ENCODE measurements at places on chromosomes 1 and 21.

DNA sequence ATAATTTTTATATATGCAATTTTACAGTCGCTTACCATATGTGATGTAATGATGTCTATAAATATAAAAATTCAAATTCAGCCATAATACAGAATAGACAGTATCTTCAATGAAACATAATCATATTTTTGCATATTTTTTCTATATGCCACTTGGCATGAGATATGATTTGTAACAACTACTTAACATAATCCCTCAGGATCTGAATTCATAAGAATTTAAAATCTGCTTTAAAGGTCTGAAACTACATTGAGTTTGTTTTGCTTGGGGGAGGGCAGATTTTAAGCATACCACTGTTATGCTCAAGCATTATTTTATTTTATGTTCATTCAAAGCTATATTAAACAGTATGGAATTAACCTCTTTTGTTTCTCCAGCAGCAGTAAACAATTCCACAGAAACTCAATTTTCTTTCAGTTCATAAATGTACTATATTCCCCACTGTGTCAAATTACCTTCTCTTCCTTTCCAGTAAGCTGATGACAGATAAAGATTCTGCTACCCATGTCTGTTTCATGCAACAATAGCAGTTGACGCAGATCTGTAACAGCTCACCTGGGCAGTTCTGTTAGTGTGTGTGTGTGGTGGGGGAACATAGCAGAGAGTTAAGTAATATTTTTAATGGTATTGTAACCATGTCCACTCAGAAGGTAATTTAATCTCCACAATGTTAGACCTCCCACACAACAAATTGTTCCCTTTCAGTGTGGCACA is 224.8 kb downstream of the NTNG1 start:
- no peak for DNase-seq

DNA sequence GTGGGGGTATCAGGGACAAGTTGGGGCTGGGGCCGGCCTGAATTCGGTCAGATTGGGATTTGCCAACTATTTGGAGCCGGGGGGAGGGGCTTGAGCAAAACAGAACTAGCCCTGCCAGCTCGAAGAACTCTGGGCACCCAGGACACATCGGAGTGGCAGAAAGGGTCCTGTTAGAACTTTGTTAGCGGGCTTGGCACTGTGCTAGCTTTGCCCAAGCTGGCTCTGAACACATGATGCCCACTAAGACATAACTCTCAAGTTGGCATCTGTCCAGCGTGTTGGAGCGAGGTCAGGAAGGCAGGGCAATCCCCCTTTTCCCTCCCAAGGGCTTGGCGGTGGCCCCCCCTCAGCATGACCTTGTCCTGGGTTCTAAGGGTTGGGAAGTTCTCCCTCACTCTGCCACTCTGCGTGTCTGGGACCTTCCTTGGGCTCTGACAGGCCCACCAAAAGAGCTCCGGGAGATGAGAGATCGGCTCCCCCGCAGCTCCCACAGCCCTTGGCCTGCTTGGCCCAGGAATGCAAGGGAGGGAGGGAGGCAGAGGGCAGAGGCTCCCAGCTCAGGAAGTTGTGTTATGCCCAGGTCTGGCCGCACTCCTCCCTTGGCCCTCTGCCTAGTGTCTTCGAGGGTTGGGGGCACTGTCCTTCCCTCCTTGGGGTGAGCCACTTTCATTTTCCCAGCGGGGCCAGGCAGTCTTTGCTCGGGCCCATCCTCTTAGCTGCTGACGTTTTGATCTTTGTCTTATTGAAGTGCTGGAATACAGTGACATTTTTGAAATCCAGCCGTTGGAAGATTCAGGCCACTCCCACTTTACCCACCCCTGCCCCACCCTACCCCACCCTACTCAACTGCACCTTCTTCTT is 1.2 kb downstream of the LMNA start:
- peak; percentile 85 for DNase-seq

DNA sequence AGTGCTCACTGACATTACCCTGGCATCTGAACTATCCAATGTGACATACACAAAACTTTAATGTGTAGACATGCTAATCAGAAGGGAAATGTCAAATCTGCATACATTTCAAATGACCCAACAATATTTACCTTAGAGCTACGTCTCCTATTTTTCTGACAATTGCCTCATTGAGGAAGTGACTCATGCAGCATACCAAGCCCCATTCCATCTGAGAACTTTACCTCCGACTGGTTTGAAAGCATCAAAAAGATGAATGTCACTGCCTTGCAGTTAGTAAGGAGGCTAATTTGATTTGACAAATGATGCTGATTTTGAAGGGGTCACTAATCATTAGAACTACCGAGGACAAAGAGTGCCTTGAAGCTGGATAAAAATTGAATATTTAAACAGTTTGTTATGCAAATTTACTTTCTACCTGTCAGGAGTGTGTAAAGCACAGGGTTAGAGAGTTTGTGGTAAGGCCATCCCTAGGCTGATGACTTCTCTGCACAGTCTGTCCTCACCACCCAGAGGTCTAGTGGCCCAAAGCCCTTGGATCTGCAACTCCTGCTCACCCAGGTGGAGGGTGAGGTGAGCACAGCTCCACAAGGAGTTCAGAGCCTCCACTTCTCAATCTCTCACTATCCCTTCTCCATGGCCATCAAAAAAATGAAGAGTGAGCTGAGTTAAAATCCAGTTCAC is 500.3 kb upstream of the C1orf87 start:
- DNase-seq: peak; percentile 85

- DNase-seq: no peak
These were observed 64.0 kb downstream of the BACH1 start for GRCh38 chr21:29362758-29363157.

DNA sequence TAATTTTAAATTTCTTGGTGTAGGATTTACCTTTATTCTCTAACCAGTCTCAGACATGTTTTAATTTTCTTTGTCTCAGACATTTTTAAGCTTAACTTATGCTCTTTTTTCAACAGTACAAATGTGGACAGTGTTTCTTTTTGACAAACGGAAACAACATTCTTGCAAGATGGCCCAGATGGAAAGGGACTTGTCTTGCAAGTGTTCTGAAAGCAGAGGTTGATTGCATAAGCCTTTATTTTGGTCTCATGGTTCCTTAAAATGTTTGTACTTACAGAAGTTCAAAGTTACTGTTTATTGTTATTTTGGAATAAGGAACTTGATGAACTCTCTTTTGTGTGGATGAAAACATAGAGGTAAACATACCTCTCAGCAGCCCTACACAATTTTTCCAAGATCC is 22.9 kb downstream of the SMAP2 start:
- no peak for DNase-seq

- DNase-seq: peak; percentile 58
These were observed 24.5 kb upstream of the SLC9A1 start for GRCh38 chr1:27179379-27179778.

- DNase-seq: no peak
These were observed 32.2 kb downstream of the CXADR start for GRCh38 chr21:17545007-17545406.

DNA sequence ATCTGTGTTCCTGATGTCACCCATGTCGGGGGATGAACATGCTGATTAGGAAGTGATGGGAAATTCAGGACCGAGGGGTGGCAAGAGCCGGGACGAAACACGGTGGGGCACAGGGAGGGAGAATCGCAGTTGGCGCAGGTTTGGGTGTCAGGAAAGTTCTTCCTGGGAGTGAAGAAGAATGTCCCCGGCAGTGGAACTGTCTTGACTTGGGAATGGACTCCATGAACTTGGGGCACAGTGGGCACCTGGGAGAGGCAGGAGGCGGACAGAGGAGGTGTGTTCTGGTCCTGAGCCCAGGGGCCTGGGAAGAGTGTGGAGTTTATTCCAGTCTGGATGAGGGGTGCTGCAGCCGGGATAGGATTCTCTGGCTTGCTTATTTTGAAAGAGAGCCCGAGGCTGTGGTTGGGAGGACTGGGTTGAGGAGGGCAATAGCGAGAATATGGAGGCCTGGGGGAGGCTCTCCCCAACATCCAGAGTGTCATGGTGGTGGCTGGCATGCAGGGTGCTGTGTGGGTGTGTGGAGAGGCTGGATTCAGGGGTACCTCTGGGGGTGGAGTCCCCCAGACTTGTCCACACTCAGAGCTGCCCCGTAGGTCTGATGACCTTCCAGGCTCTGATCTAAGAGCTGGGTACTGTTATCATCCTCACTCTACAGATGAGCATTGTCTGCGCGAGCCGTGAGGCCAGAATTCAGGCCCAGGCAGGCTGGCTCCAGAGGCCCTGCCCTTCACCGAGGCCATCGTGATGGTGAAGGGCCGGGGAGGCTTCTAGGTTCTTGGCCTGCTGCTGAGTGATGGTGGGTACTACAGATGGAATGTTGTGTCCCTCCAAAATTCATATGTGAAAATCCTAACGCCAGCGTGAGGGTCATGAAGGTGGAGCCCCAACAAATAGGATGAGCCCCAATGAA is 274.5 kb upstream of the C1orf174 start:
- no peak for DNase-seq

DNA sequence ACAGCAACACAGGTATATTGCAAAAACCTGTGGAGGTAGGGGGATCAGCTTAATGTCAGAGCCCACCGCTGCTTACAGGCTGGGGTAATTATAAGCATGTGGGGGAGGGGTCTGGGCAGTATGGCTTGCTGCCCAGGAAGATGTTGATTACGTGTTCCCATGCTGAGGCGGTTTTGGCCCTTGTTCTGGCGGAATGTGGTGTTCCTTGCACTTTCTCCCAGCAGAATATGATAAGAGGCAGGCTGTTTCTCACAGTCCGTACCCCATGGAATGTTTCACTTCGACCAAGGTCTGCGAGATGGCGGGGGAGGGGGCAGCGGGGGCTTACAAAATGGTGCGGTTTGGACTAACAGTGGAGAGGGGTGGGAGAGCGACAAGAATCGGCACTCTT is 9.8 kb upstream of the HPCAL4 start:
- DNase-seq: peak; percentile 75

DNA sequence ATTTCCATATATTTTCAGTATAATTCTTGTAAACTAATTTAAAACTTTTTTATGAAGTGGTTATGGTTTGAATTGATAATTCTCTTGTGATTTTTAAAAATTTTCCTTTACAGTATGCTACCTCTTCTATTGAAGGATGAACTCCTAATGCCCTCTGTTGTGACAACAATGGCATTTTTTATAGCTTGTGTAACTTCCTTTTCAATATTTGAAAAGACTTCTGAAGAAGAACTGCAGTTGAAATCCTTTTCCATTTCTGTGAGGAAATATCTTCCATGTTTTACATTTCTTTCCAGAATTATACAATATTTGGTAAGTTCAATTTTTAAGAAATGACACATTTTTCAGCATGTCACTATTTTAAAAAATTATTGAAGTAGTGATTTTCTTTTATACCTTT is 61.4 kb downstream of the ALG6 start:
- DNase-seq: peak; percentile 39

- peak; percentile 5 for DNase-seq
These were observed 393.2 kb downstream of the COL11A1 start for GRCh38 chr1:102715150-102715549.

- no peak for DNase-seq
These were observed 8.1 kb downstream of the SLC44A3 start for GRCh38 chr1:94828251-94828650.

GRCh38 chr1:229142471-229142870 is 128.4 kb upstream of the RAB4A start:
- no peak for DNase-seq

DNA sequence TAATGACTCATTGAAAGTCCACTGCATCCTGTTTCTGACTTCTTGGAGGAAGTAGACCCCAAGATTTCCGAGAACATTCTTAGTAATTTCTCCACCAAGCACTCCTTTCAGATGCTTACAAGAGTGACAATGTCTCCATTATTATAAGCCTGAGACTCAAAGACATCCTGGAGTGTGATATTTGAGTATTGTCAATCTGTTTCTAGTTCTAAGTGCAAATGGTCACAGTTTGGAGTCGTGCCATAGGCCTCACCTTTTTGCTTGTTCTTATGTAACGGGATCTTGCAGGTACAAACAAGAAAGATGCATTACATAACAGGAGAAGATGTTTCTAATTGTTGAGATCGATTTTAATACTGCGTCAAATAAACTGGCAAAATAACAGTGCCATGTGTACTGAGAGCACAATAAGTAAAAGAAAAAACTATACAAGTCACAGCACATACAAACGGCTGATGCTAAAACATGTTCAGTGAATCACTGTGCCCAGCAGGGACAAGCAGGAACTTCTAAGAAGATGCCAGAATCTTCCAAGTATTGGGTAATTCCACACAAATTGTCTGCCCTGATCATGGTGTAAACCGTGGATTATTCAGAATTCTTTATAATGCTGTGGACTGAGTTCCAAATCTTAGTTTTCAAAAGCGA is 54.1 kb downstream of the CD2 start:
- DNase-seq: no peak

GRCh38 chr21:26047279-26047967 is 123.1 kb downstream of the APP start:
- no peak for DNase-seq

DNA sequence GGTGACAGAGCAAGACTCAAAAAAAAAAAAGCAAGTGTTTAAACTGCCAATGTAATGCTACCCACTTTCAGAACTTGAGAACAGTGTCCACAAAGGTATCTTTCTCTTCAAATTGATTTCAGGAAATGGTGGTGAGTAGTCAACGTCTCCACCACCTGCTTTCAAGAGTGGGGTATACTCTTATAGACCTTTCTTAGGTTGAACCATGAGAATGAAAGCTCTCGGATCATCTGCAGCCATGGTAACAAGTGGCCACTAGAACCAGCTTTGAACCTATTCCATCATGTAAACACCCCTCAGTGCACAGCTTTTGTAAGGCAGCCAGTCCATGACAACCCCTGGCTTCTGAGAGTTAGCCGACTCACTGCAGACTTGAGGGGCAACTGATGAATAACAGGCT is 107.4 kb downstream of the NTPCR start:
- no peak for DNase-seq

- DNase-seq: no peak
These were observed 202.5 kb downstream of the C1orf94 start for GRCh38 chr1:34378968-34379856.

- DNase-seq: no peak
These were observed 69.0 kb downstream of the CD34 start for GRCh38 chr1:207841901-207842300.

DNA sequence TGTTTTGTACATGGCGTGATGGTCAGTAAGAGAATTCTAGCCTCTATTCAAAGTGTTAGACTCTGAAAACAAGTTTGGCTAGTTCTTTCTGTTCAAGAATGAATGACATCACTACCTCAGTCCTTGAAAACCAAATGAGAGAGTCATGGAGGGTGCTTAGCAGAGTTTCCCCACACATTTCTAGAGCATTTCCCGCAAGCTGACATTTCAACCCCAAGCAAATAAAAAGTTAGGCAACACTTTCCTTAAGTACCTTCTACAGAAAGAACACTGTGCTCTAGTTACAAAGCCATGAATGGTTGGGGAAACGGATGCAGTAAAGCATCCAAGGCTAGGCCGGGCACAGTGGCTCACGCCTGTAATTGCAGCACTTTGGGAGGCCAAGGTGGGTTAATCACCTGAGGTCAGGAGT is 47.9 kb upstream of the SLC44A3 start:
- peak; percentile 40 for DNase-seq

Data from fibroblast of pulmonary artery (primary cell).